ENCODE measurements at places on chromosomes 11 and 22. TPM values are rescaled to one million over a fixed set of nuclear protein-coding genes. Genes with fewer than 3 reads are reported as not detected.

The GUCY1A2 gene
- total RNA-seq: 1.2 TPM

- H3K4me3 ChIP-seq: no peak overlapping the region
- H3K27ac ChIP-seq: no peak overlapping the region
- no peaks in the 10 kb centered on the region for H3K36me3 ChIP-seq
- DNase-seq: no peak
- no peaks in the 10 kb centered on the region for H3K4me1 ChIP-seq
Observed at GRCh38 chr11:88806410-88806809, 259.4 kb downstream of the GRM5 start.

DNA sequence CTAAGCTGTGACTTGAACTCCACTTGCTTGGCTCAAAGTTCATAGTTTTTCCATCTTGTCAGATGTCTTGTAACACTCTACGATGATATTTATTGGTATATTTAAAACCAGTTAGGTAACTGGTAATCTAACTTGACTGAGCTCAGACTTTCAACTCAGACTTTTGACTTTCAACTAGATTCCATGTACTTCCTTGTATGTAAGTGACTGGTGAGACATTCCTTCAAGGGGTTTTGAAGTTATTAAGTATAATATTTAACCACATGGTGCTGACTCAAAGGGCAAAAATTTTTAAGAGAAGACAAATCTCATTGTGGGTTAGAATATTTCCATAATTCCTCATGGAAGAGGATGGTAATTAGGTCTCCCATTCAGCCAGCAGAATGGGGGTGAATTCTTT is 631.3 kb upstream of the ANO5 start:
- no peaks in the 10 kb centered on the region for H3K4me1 ChIP-seq
- H3K36me3 ChIP-seq: no peaks in the 10 kb centered on the region
- no peak overlapping the region for H3K4me3 ChIP-seq
- DNase-seq: no peak
- no peak overlapping the region for H3K27ac ChIP-seq
- no peaks in the 10 kb centered on the region for H3K27me3 ChIP-seq

- DNase-seq: no peak
- H3K4me3 ChIP-seq: no peak overlapping the region
- no peak overlapping the region for H3K27ac ChIP-seq
Observed at GRCh38 chr22:20440637-20441591, 3.3 kb upstream of the SCARF2 start.

The C11orf86 gene
- total RNA-seq: not detected

GRCh38 chr11:64728757-64729365 is 5.9 kb upstream of the NRXN2 start:
- no peak overlapping the region for H3K27ac ChIP-seq
- DNase-seq: no peak
- no peaks in the 10 kb centered on the region for H3K4me1 ChIP-seq

GRCh38 chr22:46058591-46059519 is 81.9 kb upstream of the WNT7B start:
- no peak overlapping the region for H3K4me3 ChIP-seq
- H3K27me3 ChIP-seq: no peaks in the 10 kb centered on the region
- DNase-seq: no peak
- no peaks in the 10 kb centered on the region for H3K36me3 ChIP-seq
- H3K27ac ChIP-seq: peak overlapping the region; percentile 100

GRCh38 chr11:45771193-45771565 is 33.8 kb upstream of the SLC35C1 start:
- H3K4me3 ChIP-seq: peak overlapping the region; percentile 22
- H3K27ac ChIP-seq: peak overlapping the region; percentile 40
- peak; percentile 49 for DNase-seq
- H3K4me1 ChIP-seq: no peaks in the 10 kb centered on the region
- no peaks in the 10 kb centered on the region for H3K36me3 ChIP-seq

DNA sequence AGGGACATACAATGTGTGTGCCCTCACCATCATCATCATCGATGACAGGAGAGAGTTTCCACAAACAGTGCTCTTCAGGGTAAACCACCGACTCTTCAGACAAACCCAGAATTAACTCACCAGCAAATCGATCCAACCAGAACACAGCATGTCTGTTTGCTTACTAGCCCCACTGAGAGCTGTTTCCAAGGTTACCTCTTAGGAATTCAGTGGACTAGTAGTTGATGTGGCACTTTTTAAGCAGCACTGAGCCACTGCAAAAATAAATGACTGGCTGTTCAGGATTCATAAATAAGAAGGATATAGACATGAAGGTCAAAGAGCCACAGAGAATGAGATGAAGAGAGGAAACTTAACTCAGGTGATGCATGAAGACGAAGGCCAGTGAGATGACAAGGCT is 83.1 kb downstream of the PARVA start:
- no peaks in the 10 kb centered on the region for H3K36me3 ChIP-seq
- no peak overlapping the region for H3K4me3 ChIP-seq
- DNase-seq: no peak
- no peaks in the 10 kb centered on the region for H3K27me3 ChIP-seq

The C11orf16 gene
- total RNA-seq: not detected

- no peaks in the 10 kb centered on the region for H3K4me1 ChIP-seq
- H3K36me3 ChIP-seq: no peaks in the 10 kb centered on the region
- no peaks in the 10 kb centered on the region for H3K27me3 ChIP-seq
- H3K4me3 ChIP-seq: no peak overlapping the region
- no peak for DNase-seq
Observed at GRCh38 chr11:97732011-97732632, 1288.6 kb upstream of the CNTN5 start.

The SLC22A9 gene
- total RNA-seq: not detected

GRCh38 chr11:65539744-65540289 is 14.9 kb downstream of the SCYL1 start:
- peak; percentile 80 for DNase-seq
- peak overlapping the region; percentile 89 for H3K27ac ChIP-seq
- peaks cover 17% of the 10 kb centered on the region for H3K4me1 ChIP-seq
- peaks cover 5% of the 10 kb centered on the region for H3K36me3 ChIP-seq
- no peaks in the 10 kb centered on the region for H3K27me3 ChIP-seq

DNA sequence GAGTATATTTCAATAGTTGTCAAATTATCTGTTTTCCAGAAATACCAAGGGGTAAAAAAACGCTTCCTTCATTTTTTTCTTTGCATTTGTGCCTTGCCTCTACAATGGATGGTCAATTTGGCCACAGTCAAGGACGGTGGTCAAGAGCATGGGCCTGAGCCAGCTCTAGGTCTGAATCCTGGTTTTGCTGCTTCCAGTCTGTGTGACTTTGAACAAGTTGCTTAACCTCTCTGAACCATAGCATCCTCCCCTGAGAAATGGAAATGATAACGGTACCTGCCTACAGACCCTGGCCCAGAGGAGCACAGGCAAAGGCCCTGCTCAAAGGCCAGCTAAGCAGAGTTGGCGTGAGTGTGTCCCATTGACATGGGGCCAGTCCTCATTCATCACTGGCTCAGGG is 3.1 kb downstream of the PNPLA5 start:
- DNase-seq: no peak
- peaks cover 31% of the 10 kb centered on the region for H3K27me3 ChIP-seq
- H3K27ac ChIP-seq: no peak overlapping the region
- no peaks in the 10 kb centered on the region for H3K36me3 ChIP-seq
- H3K4me3 ChIP-seq: no peak overlapping the region
- H3K4me1 ChIP-seq: peaks cover 5% of the 10 kb centered on the region

Measured in prostate gland (tissue), 2 donors.